NCI-H1105 treated with DMSO at 0.1 percent for 48 hours (cell line): ENCODE measurements at places on chromosomes 2 and 18.

DNA sequence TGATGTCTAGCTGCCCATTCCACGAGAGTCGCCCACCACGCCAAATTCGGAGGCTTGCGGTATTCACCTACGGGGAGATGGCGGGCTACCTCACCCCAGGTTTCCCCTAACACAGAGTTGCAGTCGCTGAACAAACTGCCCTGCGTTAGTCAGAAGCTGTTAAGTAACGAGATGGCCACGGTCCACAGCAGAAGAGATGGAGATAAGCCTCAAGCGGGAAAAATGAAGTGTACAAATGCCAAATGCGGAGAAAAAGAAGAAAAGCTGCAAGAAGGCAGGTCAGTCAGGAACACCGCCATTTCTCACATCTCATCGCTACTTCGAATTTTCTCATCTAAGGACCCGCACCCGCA is 425 bp downstream of the ASB3 start:
- peak; percentile 50 for DNase-seq

DNA sequence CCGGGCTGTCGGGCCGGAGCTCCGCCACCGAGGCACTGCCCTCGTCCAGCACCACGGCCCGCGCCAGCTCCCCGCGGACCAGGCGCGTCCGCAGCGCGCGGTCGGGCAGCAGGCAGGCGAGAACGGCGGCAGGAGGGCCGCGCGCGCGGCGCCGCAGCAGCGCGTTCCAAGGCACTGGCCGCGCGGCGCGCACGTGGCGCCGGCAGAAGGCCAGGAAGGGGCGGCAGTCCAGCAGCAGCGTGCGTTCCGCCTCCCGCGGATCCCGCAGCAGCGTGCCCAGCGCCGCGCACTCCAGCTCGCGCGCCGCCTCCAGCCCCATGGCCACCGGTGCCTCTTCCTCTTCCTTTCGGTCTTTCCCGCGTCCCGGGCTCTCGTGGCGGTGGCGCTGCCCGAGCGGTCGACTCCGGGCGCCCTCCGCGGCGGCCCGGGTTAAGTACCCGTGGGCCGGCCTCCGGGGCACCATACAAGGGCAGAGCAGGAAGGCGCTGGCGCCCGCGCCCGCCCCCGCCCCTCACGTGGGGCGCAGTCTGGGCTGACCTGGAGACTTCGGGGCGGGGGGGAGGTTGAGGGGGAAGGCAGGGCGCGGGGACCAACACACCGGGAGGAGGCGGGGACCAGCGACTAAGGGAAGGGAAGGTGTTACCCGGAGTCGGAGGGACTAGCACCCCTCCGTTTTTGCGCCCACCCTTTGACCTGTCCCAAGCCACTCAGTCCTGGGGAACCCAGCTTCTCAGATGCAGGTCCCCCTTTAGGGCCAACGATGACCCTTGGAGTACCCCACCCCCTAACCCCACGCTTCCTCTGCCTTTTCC is at the start of gene DUSP2:
TSS of gene DUSP2 (minus strand) at position 405 of the 812 bp plus-strand sequence. CDS start at position 319, 86 bp downstream.
- DNase-seq = peak; percentile 66

DNA sequence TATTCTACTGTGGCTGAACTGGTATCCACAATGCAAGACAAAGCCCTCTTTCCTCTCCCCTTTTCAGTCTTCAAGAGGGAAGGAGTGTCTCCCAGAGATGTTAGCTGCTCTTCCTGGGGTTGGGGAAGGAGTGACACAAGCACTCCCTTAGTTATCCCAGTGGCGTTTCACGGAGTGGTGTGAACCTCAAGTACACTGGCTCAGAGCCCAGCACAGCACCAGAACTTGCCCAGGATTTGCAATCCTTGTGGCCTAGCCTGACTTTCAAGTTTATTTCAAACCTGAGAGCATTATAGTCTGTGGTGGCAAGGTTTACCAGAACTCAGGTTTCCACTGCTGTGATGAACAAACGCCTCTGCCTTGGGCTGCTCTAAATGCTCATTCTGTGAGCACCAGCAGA is 162.5 kb downstream of the CCDC102B start:
- no peak for DNase-seq

GRCh38 chr2:66691031-66691965 is 256.4 kb downstream of the MEIS1 start:
- no peak for DNase-seq

- peak; percentile 55 for DNase-seq
These were observed 38.9 kb downstream of the CNGA3 start for GRCh38 chr2:98385050-98385699.

- DNase-seq = no peak
These were observed 342.3 kb upstream of the MYT1L start for GRCh38 chr2:2673406-2673805.

DNA sequence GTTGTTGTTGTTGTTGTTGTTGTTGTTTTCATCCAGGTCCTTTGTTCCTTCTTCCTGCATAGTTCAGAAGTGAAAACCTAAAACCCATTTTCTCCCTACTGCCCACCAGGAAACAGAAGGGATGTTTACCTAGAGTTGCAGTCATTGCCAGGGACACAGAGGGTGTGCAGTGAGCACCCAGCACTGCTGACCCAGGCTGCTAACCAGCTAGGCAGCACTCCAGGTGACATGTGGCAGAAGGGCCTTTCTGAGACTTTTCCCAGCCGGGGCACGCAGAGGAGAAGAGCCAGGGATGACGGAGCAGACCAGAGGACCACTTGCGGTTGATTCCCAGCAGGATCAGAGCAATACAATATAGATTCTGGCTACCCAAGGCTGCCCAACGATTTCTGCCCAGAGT is 286.3 kb downstream of the BCL11A start:
- DNase-seq = no peak

DNA sequence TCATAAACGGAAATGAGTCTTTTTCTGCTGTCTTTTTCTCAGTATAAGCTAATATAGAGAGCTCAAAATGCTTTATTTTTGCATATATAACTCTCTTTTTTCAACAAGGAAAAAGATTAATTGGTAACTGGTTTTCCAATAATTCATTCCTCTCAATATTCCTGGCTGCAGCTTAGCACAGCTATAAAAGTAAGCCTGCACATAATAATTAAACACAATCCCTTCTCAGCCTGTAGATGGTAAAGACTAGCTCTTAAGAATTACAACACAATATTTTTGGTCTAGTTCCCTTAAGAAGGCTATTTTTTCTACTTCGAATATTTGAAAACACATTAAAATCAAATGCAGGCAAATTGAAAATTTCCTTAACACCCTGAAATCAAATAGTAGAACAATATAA is 258.0 kb downstream of the DOK6 start:
- peak; percentile 21 for DNase-seq

GRCh38 chr18:65942854-65943253 is 192.0 kb downstream of the CDH7 start:
- DNase-seq = peak; percentile 28

GRCh38 chr2:227717687-227718567 is at the start of gene SLC19A3:
Gene SLC19A3, minus strand, starts transcription at chr2:227718028. Its CDS starts 15,710 bp downstream, at chr2:227702318.
- DNase-seq = peak; percentile 44

GRCh38 chr2:237270520-237270919 is 143.4 kb downstream of the COL6A3 start:
- no peak for DNase-seq

- DNase-seq = no peak
These were observed 14.2 kb downstream of the ANO7 start for GRCh38 chr2:241202681-241203080.

DNA sequence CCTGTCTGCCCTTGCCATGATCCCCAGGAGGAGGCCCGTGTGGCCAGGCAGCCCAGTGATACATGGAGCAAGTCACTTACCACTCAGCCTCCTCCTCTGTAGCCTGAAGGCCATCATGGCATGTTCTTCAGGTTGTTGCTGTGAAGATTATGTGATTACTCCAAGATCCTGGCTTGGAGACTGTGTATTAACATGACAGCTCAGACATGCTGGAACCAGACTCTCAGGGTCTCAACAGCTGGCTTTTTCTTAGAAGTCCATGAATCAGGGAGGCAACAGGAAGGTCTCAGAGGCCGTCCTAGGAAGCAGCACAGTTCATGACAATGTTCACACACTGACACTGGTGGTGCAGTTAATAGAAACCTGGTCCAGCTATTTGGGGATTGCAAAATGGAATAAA is 158.6 kb upstream of the TWIST2 start:
- no peak for DNase-seq

DNA sequence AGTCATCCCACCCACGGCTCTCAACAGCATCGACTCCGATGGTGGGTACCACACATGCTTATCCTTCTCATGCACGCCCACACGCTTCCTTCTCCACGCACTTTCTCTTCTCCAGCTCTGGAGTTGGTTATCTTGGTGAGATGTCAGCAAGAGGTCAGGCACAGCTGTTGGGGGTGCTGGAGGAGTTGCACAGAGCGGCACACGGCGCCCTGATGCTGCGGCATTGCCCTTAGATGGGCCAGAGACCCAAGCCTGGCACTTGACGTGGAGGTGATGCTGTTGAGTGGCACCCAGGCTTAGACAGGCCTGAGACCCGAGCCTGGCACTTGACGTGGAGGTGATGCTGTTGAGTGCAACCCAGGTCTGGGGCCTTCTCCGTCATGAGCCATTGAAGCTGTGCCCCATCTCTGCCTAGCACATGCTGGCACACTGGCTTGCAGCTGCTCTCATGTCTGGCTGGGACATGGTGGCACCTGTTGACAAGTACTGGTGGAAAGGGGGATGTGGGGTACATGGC is 83.2 kb downstream of the DGKD start:
- no peak for DNase-seq

DNA sequence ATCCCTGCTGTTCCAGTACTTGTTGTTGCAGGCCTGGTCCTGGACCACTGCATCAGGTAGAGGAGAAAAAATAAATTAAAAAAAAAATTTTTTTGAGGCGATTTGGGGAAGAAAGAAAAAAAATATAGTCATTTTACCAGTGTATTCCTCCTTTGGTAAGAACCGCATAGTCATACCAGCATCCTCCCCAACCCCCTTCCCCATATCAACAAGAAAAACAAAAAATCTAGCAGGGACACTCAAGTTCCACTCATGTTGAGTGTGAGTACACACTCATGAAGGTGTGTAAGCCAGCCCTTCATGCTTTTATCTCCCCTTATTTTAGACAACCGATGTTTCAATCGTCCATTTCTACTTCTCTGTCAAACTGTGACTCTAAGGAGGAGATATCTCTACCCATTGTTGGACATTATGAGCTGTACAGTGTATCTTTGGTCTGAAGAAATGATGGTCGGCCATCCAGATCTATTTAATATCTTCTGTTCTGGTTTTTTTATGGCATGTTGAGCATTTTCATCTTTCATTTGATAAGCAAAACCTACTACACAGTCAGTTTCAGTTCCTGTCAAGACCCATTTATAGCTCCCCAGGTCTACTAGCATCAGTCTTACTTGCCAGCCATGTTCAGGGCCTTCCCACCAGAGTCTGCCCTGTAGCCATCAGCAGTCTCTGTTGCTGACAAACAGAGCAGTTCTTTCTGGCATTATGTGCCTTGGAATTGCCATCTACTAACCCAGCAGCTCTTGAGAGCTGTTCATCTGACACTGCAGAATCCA is 20.0 kb downstream of the ELP2 start:
- no peak for DNase-seq

DNA sequence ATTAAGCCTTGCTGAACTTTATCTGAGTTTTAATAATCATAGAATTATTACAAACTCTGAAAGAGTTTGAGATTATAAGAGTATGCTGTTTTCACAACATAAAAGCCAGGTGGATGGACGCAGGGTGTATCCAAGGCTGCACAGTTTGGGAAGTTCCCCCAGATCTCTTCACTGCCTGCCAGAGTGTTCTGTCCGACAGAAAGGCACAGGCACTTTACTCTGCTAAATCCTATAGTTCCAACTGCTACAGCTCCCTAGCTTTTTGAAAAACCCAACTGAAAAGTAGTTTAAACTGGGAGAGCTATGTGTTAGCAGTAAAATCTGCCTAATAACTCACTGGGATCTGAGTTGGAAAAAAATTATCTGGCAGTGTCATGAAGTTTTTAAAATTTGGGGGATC is 38.0 kb downstream of the MFSD6 start:
- no peak for DNase-seq

GRCh38 chr2:100350661-100351185 is 28.4 kb upstream of the LONRF2 start:
- DNase-seq = peak; percentile 73

DNA sequence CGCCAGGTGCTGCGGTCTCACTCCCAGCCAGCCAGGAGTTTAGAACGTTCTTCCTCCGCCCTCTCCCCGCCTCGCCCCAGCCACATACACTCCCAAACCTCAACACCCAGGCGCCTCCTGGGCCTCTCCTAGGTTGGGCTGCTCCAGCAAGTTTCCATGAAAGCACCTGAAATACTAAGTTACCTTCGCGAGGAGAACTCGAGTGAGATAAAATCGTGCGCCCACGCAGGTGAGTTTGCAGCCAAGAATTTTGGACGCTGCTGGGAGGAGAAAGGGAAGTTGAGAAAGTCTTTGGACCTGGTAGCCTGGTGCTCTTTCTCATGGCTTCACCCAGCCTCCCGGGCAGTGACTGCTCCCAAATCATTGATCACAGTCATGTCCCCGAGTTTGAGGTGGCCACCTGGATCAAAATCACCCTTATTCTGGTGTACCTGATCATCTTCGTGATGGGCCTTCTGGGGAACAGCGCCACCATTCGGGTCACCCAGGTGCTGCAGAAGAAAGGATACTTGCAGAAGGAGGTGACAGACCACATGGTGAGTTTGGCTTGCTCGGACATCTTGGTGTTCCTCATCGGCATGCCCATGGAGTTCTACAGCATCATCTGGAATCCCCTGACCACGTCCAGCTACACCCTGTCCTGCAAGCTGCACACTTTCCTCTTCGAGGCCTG is at the start of gene GPR39:
TSS of gene GPR39 (plus strand) at position 83 of the 673 bp plus-strand sequence.
- no peak for DNase-seq

- DNase-seq = no peak
These were observed 64.8 kb upstream of the RALBP1 start for GRCh38 chr18:9410515-9410914.

GRCh38 chr2:42072349-42073118 is 24.7 kb downstream of the PKDCC start:
- peak; percentile 28 for DNase-seq

DNA sequence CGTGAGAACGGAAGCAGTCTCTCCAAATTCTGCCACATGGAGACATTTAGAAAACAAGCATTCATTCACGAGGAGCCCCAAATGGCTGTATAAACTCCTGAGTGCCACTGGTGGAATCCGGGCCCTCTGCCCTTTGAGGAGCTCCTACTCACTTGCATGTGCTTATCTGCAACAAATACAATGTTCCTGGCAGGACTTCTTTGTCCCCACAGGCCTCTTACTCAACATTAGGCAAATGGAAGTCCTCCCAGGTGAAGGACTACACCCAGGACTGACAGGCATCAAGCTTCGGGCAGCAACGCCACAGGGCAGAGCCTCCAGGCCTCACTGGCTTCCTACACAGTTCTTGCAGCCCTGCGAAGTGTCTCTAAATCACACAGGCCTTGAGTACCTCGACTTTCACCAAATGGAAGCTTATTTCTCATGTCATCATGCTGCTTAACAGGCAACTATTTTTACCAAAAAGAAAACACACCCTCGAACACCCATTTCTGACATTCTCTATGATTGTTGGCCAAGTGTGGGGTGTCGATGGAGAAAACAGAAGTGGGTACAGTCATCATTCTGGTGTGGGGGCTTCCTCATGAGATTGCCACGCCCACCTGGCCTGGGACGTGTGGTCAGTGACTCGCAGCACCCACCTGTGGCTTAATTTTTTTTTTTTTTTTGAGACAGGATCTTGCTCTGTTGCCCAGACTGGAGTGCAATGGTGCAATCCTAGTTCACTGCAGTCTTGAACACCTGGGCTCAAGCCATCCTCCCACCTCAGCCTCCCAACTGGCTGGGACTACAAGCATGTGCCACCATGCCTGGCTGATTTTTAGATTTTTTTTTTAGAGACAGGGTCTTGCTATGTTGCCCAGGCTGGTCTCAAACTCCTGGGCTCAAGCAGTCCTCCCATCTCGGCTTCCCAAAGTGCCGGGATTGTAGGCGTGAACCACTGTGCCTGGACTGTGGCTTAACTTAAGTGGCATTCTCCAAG is 186.8 kb upstream of the GLI2 start:
- DNase-seq = no peak
